ENCODE measurements at places on chromosomes 7 and 10.
A peak's percentile ranks its signal among the peaks of the same experiment; 100 is the strongest.

- no peak for DNase-seq
These were observed 38.7 kb upstream of the BICC1 start for GRCh38 chr10:58473976-58474375.

DNA sequence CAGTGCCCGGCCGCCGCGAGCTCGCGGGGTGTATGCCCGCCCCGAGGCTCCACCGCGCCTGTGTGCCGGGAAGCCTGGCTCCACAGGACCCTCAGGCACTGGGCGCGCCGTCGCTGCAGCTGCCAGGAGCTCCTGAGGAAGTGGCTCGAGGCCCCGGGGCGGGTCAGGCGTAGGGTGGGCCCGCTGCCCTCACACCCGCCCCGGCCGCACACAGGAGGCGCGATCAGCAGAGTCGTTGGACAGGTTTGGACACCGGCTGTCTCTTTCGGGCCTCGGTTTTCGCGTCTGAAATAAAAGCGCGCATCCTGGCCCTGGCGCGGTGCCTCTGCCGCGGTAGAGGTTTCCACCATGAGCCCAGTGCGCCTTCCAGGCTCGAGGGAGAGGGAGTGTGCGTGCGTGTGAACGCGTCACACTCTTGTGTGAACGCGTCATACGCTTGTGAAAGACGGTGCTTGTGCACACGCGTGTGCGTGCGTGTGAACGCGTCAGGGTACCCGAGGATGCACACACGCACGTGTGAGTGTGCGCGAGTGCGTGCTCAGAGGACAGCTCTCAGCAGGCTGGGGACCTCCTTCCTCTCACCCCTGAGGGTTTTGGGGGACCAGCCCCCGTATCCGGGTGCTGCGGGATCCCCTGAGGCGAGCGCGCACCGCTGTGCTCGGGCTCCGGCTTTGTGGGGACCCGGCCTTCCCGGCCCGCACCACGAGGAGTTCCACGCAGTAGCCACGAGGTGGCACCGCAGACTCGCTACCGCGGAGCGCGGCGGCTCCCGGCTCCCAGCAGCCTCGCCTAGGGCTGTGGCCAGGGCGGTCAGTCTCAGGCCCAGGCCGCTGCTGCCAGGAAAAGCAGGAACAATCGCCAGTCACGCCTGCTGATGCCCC, 83.8 kb downstream of the BMS1 start:
- peak; percentile 6 for DNase-seq

DNA sequence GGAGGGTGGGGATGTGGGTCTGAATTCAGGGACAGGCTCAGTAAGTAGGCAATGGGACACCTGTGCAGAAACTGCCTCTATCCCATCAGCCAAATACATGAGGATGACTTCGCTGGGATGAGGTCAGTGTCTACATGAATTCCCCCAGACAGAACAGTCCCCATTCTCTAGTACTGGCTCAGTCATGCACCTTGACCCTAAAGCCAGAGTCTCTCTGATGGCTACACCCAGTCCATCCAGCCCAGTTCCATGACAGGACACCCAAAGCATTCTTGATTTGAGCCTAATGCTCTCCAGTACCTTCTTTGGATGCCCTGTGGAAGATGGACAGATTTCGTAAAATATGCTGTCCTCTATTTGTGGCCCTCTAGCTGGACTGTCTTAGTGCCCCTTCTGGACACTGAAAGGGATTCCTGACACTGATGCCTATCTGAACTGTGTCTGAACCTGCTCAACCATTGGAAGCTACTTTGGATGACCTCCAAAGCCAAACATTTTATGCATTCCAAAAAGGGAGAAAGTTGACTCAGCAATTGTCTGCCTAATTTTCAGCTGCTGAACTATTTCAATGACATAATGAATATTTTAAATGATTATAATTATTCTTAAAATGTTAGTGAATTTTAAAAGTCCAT, 14.6 kb downstream of the SFRP4 start:
- DNase-seq = no peak

DNA sequence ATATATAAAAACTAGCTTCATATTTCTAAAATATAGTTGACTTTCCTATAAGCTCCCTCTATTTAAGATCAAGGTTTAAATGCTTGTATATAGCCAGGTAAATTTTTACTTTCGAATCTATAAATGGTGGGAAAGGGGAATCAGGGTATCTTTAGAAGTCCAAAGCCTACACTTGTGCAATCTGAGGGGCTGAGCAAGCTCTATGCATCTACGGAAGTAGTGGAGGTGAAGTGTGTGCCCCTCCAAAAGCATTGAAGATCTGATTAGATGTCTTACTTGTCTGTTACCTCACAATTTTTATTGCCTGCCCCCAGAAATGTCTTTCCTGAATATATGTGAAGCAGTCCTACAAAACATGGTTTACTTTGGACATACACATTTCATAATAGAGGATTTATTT, 1.6 kb downstream of the AKAP9 start:
- no peak for DNase-seq

- no peak for DNase-seq
These were observed 13.2 kb upstream of the AQP1 start for GRCh38 chr7:30898411-30898810.

GRCh38 chr7:82273886-82274285, 169.7 kb downstream of the CACNA2D1 start:
- no peak for DNase-seq

- no peak for DNase-seq
These were observed 904 bp downstream of the LBX1 start for GRCh38 chr10:101228153-101228965.

DNA sequence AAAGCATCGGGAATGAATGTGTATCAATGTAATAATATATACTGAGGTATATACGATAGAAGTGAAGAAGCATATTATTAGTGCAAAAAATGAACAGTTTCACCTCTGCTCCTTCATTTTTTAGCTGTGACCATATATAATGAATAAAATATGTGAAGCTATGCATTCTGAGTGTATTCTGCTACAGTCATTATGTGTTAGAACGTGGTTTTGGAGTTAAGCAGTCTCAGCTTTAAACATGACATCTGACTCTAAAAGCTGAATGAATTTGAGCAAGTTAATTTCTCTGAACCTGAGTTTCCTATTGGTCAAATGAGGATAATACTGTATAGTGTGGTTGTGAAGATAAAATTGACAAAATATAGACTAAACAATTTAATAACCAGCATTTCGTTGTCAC, 358.1 kb downstream of the SUGCT start:
- DNase-seq = no peak

DNA sequence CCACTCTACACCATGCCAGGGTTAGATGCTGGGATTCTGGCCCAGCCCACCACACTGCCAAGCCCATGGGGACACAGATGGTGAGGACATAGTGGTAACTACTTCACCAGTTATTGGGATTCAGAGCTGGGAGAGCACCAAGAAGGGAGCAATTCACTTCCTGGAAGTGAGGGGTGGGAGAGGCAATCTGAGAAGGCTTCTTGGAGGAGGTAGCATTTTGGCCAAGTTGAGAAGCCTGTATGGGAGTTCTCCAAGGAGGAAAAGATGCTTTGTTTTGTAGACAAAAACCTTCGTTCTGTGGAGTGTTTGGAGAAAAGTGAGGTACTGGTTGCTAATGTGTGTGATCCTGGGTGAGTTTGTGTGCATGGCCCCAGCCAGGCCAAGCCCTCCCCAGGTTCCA, 3.8 kb upstream of the PRKRIP1 start:
- DNase-seq = no peak

GRCh38 chr10:78507510-78508160, 474.0 kb downstream of the RPS24 start:
- DNase-seq = no peak

DNA sequence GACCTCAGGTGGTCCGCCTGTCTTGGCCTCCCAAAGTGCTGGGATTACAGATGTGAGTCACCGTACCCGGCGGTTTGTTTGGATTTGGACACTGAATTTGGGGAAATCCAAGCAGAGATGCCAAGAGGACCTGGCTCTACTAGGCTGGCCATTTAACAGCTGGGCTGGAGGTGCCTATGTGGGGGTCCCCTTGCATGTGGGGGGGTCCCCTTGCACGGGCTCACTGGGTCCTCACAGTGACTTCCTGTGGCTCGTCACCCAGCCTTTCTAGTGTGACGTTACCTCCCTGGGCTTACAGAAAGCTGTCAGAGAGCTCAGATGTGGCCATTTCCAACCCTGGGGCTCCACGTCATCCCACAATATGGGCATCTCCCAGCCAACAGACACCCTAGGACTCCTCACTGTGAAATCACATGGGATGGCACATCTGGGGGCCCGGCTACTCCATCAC, 49.3 kb upstream of the GNA12 start:
- no peak for DNase-seq

DNA sequence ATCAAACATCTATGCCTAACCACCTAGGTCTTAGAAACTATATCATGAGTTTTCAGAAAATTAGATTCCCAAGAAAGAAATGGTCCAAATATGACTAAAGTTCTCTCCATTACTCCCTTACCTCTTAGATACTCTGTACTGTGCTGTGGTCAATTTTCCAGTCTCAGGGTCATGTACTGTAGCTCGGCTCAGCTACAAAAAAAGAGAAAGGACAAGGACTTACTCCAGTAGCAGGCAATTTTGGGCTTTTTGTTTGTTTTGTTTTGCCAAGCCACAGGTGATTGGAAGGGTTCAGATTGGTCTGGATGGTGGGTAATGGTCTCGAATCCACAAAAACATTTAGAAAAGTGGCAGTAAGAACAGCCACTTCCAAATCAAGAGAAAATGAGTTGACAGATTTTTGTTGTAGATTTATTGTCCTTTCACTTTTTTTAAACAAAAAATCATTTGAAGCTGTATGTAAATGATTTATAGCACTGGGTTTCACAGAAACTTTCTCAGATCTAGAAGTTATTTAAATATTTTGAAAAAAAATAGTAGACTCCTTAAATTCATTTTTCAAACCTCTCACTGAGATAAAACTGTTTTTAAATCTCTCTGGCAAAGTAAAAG, 52.8 kb downstream of the P4HA1 start:
- DNase-seq = no peak

- no peak for DNase-seq
These were observed 60.5 kb downstream of the SORBS1 start for GRCh38 chr10:95500649-95501048.

DNA sequence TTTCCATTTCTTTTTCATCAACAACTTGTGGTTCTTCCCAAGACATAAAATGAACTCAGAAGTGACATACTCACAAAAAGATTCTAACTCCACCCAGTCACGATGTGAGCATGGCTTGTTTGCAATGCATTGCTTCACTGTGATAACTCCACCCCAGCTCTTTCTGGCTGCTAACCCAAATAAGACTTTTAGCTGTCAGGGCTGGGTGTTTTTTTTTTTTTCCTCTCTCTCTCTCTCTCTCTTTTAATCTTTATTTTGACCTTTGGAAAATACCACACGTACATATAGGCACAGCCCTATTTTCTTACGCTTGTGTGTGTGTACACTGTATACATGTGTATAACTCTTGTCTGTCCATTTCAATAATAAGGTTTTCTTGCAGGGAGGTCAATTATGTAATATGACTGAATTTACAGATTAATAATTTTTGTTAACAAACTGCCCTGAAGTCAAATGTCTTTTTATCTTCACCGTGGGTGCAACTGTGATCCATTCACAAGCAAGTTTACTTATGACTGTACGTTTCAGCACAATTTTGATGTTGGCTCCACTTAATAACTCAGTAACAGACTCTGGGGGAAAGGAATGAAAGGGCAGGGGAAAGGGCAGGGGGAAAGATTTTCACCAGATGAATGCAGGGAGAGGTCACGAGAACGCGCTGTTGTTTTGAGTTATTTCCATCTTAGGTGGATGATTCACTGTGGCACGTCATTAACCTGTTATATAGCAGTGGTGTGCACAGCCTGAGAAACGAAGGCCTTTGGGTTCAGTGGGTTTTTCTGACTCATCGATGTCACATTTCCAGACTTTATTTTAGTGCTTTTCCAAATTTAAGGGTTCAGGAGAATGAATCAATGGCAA, 49.1 kb downstream of the APBB1IP start:
- DNase-seq = no peak

DNA sequence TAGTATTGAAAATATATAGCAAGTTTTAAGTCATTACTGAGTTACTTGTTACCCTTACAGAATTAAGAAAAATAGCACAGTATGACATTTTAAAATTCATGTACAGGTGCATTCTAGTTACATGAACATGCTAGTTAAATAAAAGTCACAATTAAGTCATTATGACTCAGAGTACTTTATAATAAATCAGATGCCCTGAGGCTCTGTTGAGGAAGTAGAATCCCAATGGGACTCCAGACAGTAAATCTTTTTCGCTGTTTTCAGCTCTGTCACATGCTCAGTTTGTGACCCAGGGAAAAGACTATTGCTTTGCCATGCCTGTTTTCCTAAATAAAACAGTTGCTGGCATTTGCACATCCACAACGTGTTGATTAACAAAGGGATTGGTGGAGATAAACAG, 21.0 kb downstream of the NUDT13 start:
- no peak for DNase-seq

All from NCI-H1694 (cell line).